ENCODE measurements at places on chromosomes 13 and 19.
A peak's percentile ranks its signal among the peaks of the same experiment; 100 is the strongest.

- no peak for DNase-seq
These were observed 13.8 kb downstream of the DNASE2 start for GRCh38 chr19:12867120-12868099.

DNA sequence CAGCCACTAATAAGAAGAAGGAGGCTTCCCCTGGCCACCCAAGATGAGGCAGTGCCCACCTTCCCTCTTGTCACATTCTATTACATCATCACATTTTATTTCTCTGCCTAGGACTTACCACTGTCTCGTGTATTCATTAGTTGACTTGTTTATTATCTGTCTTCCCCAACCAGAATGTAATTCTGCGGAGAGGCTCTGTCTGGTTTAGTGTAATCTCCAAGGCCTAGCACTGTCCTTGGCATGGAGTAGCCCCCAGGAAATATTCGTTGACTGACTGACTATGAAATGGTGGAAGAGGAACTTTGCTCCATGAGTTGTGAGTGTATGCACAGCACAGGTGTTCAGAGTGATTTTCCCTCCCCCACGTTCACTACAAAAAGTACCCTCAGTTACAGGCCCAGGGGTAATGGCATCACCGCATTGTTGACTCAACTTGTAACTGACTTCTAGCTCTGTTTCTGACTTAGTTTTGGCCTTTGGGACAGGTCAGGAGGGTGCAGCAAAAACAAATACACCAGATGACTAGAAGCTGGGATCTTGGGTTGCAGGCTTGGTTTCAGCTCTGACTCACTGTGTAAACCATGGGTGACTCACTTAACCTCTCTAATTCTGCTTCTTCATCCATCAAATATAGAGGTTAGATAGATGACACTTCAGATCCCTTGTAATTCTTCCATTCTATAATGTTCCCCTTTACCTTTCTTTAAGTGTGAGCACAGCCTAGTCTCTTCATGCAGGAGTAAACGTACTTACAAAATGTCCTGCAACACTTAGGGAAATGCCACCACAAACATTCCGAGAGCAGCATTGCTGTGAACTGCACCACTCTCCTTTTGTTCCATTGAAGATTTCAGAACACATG, 229.7 kb downstream of the KCNRG start:
- DNase-seq = peak; percentile 75

- DNase-seq = no peak
These were observed 24.9 kb downstream of the SIGLEC7 start for GRCh38 chr19:51166846-51167490.

GRCh38 chr13:104491916-104492315, 1425.7 kb upstream of the SLC10A2 start:
- DNase-seq = no peak

DNA sequence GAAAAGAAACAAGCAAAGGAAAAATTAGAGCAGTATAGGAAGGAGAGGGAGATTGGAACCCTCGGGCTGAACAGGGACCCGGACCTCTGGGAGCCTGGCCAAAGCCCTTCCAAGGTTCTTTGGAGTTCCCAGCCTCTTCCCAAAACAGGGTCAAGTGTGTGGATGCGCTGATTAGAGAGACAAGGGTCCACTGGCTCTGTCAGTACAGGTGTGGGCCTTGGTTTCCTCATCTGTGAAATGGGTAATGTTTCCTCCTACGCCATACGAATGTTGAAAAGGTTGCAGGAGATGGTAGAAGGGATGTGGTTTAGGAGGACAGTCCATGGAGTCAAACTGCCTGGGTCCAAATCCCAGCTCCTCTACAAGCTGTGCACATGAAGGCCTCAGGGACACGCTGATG, 2.1 kb upstream of the SYCN start:
- DNase-seq = no peak

DNA sequence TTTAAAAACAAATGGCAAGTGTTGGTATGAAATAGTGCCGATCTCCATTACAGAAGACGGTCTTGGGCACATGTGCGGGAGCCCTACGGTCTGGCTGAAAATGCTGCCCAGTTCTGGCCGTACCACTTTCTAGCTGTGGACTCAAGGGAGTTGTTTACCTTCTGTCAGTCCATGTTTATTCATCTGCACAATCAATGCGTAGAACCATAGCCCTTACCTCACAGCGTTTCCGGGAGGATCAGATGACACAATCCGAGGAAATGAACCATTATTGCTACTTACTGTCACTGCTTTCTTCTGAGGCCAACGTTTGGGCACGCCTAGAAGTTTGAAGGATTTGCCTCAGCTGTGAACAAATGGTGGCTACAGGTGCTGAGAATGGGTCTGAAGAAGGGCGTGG, 31.2 kb downstream of the GADD45B start:
- DNase-seq = no peak

DNA sequence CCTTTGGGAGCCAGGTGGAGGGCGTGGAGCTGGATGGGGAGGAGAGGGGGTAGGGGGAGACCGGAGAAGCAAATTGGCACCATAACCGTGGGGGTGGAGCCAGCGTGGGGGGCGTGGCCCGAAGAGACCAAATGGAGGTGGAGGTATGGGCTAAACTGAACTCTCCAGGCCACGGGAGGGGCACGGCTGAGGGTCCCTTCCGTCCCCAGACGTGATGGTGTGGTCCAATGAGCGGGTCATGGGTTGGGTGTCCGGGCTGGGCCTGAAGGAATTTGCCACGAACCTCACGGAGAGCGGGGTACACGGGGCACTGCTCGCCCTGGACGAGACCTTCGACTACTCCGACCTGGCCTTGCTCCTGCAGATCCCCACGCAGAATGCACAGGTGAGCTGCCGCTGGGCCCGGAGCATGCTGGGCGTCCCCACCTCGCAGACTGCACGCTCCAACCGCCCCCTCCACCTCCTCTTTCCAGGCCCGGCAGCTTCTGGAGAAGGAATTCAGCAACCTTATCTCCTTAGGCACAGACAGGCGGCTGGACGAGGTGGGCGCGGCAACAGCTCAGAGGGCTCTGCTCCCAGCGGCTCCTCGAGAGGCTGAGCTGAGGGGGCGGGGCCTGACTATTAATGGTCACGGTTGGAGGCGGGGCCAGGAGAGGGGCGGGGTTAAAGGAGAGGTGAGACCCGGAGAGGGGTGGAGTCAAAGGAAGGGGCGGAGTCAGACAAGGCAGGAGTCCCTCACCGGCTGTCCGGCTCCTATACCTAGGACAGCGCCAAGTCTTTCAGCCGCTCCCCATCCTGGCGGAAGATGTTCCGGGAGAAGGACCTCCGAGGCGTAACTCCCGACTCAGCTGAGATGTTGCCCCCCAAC, 6.2 kb downstream of the HRC start:
- peak; percentile 97 for DNase-seq

- DNase-seq = no peak
These were observed 128.2 kb upstream of the OBI1 start for GRCh38 chr13:78787190-78787589.

DNA sequence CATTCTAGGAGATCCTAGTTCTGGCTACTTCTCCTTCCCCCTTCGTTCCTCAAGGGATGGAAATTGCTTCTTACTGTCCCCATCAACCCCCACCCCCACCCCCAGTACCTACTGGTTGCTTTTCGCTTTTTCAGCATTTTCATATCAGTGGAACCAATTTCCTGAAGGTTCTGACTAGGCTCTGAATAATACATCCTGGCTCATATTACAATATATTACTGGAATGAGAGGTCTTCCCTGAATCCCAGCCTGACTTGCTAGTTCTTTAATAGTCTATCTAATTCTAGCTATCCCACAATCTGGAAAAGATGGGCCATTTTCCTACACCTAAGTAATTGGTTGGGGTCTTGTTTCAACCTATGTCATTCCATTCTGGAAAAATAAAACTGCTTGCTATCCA, 207.4 kb downstream of the COG6 start:
- DNase-seq = no peak

DNA sequence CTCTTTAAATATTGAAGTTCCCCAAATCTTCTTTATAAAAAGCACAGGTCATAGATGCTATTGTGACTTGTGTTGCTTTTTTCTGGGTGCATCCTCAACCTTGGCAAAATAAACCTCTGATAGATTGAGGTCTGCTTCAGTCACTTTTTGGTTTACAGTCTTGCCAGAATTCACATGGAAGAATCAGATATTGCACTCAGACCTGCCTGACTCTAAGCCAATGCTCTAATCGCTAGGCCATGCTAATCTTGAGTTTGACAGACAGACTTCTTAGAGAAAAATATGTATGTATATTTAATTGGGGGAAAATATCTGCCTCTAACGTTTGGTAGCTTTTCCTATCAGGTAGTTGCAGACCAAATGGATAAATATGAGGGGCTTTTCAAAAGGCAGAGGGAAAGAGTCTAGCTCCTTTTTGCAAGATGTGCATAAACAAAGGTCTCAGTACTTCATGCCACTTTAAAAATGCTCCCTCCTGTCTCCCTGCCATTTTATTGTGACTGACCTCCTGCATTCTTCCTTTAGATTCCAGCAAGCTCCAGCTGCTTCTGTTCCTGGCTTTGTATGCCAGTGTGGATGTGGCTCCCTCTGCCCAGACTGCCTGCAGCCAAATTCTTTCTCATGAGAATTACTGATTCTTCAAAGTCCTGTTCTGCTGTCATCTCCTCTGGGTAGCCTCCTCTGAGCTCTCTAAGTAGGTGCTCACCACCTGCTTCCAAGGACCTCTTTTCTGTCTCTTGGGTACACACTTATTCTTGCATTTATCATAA, 42.4 kb upstream of the RFC3 start:
- no peak for DNase-seq

- DNase-seq = no peak
These were observed 17.0 kb upstream of the LPAR6 start for GRCh38 chr13:48429886-48430285.

GRCh38 chr19:10259162-10259905, 7.3 kb downstream of the MRPL4 start:
- DNase-seq = peak; percentile 64

DNA sequence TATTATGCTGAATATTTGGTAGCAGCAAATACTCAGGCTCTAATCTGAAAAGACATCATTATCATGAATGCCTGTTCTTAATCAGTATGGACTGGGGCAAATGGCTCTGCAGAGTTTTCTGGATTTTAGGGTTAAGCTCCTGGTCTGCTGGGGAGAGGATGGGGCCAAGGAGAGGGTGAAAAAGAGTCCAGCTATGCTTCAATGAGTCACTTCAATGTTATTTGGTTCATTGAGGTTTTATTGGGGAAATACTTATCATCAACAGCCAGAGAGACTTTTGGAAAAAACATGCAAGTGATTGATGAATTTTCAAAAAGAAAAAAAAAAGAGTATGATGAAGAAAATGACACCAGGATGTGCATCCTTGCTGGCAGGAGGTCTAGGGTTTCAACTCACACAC, 278.3 kb downstream of the UQCRFS1 start:
- peak; percentile 64 for DNase-seq

GRCh38 chr13:20305587-20305986, 73.5 kb upstream of the GJB6 start:
- no peak for DNase-seq

DNA sequence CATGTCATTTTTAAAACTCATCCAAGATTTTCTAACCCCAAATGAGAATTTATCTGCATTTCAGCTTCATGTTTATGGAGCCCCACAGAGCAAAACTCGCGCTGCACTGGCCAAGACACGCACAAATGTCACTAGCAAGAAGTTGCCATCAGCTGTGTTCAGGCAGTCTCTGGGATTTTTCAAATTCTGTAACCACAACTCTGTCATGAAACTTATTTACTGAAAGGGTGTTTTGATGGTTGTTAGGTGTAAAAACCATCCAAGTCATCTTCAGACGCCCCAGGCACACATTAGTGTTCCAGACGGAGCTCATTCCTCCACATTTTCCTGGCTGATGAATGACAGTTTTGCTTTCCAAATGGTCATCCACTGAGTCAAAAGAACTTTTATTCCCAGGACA, 63.4 kb downstream of the SLC7A1 start:
- DNase-seq = no peak

GRCh38 chr13:79502859-79503468, 22.0 kb downstream of the NDFIP2 start:
- DNase-seq = no peak

DNA sequence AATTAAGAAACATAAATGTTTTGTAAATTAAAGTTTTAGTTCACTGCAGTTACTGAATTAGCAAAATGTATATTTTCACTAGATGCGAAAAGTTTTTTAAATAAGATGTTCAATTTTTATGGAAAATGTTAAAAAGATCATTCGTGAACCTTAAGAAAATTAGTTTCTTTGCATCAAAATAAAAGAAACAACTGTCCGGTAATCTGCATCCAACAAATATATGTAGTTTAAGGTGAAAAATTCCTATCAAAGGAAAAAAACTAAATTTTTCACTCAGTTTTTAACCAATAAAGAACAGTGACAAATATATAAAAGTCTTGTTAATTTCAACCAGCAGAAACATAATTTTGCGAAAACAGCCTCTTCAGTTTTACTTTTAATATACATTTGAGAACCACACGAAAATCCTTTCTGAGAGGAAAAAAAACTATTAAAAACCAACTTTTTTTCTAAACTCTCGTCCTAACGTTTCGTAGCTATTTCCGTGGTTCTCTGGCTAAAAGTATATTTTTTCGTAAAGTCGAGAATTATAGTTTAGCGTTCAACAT, 64.5 kb downstream of the KCNRG start:
- no peak for DNase-seq

DNA sequence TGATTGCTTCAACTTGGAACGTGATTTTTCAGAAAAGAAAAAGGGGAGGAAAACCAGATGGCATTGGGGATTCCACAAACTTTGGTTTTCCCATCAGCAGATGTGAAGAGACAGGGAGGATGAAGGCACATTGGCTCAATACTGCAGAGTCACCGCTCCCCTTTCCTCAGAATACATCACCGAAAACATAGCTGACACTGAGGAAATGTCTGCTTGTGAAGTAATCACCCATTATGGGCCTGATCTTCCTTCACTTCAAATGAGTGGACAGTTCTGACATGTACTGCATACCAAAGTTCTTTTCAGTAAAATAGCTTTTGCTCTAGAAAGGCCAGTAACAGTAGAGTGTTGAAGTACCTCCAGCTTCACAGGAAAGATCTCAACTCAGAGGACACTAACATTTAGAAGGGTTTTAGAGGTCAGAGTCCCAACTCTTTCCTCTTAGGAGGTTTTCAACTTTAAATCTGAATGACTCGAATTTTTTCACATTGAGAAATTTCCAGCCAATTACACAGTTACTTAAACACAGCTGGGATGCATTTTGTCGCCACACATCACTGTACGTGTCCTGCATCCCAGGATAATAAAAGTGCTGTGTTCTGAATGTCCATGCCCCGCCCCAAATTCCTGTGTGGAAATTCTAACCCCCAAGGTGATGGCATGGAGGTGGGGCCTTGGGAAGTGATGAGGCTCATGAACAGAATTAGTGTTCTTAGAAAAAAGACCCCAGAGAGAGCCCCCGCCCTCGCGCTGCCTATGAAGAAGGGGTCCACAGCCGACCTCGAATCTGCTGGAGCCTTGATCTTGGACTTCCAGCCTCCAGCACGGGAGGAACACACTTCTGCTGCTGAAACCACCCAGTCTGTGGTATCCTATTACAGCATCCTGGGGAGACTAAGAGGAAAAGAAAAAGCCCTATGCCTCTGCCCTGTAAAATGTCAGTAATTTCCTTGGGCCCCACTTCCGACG, 77.7 kb downstream of the COL4A1 start:
- no peak for DNase-seq

All from urothelium cell line (cell line).